ENCODE measurements at places on chromosomes 5 and 9.

GRCh38 chr9:2559192-2560152, 62.1 kb upstream of the VLDLR start:
- DNase-seq = peak; percentile 88

- no peak for DNase-seq
Observed at GRCh38 chr5:94992325-94992724, 292.6 kb downstream of the MCTP1 start.

- DNase-seq = no peak
Observed at GRCh38 chr5:94613583-94613982, 4.8 kb downstream of the KIAA0825 start.

DNA sequence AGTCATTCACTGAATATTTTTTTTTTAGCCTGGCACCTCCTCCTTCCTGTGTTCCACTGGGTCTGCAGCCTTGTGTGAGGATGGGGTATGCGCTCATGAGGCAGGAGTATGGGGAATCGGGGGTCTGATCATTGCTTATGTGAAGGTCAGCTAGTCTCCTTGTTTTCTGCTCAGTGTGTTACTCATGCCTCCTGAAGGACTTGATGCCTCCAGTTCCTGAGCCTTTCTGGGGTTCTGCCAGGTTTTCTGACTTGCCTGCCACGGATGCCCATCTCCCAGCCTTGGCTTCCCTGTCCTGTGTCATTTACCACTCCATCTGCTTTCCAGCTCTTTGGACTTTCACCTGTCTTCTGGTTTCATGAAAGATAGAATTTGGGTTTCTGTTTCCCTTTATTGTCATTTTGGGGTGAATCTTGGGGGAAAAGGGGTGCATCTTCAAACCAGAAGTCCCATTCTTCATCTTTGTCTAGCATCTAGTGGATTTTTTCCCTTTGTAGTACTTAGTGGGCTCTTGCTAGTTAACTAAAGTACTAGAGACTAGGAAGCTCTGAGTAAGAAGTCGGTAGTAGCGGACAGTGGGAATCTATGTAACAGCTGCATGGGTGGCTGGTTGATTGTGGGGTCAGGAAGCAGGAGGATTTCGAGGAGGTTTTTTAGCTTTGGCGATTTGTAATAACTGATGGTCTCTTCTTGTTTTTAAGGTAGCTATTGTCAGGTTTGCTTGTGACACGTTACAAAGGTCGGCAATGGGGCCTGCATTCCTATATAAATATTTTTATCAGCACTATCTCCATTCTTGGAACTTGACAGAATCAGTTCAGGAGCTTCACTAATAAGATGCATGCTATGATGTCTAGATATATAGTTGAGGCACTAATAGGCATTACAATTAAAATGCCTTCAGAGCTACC, 8.2 kb downstream of the OTULIN start:
- no peak for DNase-seq

DNA sequence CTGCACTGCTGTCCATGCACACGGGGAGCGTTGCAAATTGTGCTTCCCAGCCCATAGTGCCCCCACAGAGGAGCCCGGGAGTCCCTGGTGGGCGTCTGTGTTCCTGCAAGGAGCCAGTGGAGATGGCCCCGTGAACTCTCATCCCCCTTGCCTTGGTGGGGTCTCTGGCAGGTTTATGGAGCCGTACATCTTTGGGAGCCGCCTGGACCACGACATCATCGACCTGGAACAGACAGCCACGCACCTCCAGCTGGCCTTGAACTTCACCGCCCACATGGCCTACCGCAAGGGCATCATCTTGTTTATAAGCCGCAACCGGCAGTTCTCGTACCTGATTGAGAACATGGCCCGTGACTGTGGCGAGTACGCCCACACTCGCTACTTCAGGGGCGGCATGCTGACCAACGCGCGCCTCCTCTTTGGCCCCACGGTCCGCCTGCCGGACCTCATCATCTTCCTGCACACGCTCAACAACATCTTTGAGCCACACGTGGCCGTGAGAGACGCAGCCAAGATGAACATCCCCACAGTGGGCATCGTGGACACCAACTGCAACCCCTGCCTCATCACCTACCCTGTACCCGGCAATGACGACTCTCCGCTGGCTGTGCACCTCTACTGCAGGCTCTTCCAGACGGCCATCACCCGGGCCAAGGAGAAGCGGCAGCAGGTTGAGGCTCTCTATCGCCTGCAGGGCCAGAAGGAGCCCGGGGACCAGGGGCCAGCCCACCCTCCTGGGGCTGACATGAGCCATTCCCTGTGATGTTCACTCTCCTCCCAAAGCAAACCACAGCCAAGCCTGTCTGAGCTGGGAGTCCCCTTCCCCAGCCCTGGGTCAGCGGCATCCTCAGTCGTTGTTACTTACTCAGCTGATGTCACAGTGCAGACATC, 3.1 kb downstream of the MRPS2 start:
- peak; percentile 25 for DNase-seq

All from left ventricle myocardium superior (tissue), 1 donor.